ENCODE measurements at places on chromosomes 4 and X.

DNA sequence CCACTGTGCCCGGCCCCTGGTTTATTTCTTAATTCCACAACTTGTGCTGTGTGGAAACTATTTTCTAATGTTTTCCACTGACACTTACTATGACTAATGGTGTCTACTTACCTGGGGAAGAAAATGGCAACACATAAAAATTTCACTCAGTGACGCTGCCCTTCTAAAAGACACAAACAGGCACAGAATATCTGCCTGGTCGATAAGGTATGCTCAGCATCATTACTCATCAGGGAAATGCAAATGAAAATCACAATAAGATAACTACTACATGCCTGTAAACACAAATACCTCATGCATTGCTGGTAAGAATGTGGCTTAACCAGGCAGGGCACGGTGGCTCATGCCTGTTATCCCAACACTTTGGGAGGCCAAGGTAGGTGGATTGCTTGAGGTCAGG, 61.6 kb downstream of the UBE2K start:
- no peak for DNase-seq

DNA sequence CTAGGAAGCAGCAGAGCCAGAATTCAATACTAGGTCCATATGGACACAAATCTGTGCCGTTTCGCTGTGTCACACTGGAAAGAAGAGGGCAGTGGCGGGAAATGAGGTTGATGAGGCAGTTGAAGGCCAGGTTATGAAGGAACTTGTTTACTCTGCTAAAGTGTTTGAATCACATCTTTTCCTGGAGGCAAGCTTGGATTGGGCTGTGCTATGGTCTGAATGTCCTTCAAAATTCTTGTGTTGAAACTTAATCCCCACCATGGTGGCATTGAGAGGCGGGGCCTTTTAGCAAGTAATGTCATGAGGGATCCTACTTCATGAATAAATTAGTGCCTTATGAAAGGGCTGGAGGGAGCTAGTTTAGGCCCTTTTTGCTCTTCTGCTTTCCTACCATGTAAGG, 2.1 kb upstream of the ERCC6L start:
- no peak for DNase-seq

DNA sequence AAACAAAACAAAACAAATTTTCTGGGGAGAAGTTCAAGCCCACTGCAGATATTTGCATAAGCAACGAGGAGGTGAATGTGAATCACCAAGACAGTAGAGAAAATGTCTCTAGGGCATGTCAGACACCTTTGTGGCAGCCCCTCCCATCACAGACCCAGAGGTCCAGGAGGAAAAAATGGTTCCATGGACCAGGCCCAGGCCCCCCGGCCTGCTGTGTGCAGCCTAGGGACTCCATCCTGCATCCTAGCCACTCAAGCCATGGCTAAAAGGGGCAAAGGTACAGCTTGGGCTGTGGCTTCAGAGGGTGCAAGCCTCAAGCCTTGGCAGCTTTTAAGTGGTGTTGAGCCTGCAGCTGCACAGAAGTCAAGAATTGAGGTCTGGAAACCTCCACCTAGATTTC, 54.0 kb downstream of the LPAR4 start:
- no peak for DNase-seq

DNA sequence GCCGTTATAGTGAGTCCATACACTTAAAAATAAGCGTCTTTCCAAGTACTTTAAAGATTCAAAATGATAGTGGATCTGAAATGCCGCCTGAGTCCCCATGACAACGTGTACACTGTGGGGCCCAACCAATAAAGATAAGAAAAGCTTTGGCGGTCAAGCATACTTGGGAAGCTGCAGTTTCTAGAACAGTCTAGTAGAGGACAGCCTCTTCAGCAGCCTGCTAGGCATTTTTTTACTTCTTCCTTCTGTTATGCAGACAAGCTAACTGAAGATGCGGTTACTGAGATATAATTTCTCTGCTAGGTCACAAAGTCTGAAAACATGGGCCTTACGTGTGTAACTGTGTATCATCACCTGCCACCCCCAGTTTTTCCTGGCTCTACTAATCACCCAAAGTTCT, 402 bp upstream of the UPRT start:
- DNase-seq, result no peak

- DNase-seq, result no peak
These were observed 8.4 kb downstream of the ZNF280C start for GRCh38 chrX:130260316-130260715.

DNA sequence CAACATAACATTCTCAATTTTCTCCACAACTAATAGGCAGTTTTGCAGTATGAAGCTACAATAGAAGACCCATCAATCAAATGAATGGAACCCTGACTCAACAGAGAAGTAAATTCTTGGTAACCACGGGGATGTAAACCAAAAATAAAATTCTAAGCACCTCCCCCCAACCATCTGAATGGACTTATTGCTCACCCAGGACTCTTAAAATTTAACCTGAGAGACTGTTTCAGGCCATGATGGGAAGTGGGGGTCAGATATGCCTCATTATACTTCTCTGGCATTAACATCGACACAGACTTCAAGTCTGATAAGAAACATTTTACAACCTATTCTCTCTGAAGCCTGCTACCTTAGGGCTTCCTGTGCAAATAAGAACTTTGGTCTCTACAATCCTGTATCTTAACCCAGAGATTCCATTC, 620.9 kb downstream of the TLL1 start:
- DNase-seq, result no peak

GRCh38 chrX:9171841-9172463, 138.0 kb upstream of the FAM9B start:
- no peak for DNase-seq

- DNase-seq, result no peak
These were observed 546.5 kb upstream of the FAT1 start for GRCh38 chr4:187270154-187270553.
